ENCODE measurements at places on chromosomes 16 and 17. TPM values are rescaled to one million over a fixed set of nuclear protein-coding genes. Genes with fewer than 3 reads are reported as not detected.

Gene HOXB5
- total RNA-seq: not detected

DNA sequence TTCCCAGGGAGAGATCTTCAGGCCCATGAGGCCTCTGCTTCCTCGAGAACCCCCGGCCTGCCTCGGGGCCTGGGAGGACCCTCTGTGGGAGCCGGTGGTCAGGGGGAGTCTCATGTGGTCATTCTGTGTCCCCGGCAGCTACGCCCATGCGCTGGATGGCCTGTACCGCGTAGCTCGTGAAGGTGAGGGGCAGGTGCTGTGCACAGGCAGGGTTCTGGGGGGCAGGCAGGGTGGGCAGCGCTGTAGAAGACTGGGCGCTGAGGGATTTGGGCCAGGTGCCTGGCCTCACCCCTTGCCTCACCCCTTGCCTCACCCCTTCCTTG, 4.6 kb downstream of the SLC25A10 start:
- no peak for ATAC-seq

GRCh38 chr17:75774991-75775668, 9.5 kb upstream of the UNK start:
- ATAC-seq: no peak

Gene WFIKKN1
- 0.45 TPM for total RNA-seq

Gene PRKCB
- total RNA-seq: 87.7 TPM

Gene FOXJ1
- 0.15 TPM for total RNA-seq

DNA sequence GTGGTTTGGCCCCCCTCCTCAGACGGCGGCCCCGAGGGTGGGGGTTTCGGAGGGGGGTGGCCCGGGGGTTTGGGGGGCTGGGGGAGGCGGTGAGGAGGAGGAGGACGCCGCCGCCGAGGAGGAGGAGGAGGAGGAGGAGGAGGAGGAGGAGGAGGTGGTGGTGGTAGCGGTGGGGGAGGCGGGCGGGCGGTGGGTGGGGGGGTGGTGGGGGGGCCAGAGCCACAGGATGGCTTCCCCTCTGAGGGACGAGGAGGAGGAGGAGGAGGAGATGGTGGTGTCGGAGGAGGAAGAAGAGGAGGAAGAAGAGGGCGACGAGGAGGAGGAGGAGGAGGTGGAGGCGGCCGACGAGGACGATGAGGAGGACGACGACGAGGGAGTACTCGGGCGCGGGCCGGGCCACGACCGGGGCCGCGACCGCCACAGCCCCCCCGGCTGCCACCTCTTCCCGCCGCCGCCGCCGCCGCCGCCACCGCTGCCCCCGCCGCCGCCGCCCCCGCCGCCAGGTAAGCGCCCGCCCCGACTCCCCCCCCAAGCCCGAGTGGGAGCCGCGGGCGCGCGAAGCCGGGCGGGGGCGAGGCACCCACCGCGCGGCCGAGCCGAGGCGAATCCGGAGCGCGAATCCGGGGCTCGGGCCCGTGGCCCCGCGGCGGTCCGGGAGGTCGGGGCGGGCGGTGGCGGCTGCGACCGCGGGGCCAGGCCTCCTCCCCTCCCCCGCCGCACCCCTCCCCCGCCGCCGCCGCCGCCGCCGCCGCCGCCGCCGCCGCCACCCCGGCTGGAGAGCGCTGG, 3.8 kb upstream of the CHD3 start:
- ATAC-seq: no peak

- peak; percentile 21 for ATAC-seq
Observed at GRCh38 chr17:10807704-10808128, 3.8 kb upstream of the TMEM238L start.

DNA sequence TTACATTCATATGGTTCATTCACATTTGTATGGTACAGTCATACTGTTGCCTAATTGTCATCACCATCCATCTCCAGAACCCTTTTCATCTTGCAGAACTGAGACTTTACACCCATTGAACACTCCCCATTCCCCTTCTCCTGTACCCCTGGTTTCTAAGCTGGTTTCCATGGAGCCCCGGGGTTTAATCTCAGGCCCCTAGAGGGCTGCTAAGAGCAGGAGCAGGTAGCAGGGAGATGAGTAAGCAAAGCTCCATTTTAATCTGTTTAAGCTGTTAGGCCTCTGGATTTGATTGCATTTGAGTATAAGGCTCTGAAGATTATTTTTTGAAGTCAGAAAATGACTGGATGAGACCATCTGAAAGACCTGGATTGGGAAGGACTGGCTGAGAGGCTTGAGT, 68.5 kb upstream of the RPL38 start:
- no peak for ATAC-seq

DNA sequence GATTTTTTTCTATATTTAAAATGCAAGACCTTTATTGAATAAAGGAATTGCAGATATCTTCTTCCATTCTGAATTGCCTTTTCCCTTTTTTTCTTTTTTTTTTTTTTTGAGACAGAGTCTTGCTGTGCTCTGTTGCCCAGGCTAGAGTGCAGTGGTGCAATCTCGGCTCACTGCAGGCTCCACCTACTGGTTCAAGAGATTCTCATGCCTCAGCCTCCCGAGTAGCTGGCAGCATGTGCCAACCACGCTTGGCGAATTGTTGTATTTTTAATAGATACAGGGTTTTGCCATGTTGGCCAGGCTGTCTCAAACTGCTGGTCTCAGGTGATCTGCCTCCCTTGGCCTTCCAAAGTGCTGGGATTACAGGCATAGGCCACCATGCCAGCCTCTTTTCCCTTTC, 151.5 kb downstream of the CEP112 start:
- ATAC-seq: no peak

DNA sequence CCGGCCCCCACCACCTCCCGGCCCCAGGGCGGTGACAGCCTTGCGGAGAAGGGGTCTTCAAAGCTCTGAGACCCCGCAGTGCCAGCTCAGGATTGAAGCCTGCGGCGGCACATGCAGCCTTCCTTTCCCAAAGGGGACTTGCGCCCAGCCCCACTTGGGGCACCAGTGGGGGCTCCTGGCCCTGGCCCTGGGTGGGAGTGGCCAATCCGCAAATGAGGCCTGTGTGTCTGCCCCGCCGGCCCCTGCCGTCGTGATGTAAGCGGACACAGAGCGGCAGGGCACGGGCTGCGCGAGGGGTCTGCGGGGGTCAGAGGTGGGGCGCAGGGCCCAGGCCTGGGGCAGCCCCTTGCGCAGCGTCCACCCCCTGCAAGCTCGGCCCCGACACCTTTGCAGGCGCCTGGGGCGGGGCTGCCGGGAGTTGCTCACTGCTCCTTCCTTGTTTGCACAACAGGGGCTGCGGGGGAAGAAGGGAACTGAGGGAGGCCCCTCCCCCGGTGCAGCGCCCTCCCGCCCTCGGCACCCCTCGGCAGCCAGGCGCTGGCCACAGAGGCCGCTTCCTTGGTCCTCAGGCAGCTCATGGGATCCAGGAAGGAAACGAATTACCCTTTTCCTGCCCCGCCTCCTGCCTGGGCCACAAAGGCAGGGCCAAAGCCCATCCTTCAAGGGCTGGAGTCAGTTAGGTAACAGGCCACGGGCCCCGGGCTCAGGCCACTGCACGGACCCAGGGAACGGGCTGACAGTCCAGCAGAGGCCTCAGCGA, 2.9 kb downstream of the SLC16A3 start:
- ATAC-seq: no peak

Gene SKAP1
- 71.4 TPM for total RNA-seq

DNA sequence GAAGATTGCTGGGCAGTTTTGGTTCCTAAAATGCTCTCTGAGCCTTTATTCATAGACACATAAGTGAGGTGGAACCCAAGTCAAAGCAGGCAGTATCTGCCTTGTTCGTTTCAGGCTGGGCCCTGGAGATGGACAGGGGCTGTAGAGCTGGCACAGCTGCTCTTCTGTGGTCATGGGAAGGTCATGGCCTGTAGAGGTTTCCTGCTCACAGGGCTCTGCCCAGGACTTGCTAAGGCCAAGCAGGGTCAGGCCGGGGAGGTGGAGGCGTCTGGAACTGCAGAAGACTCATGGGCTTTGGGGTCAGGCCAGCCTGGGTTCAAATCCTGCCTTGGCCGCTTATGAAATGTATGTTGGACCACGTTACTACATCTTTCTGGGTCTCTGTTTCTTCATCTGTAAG, 50.2 kb downstream of the IRX5 start:
- no peak for ATAC-seq

Gene HBA2
- total RNA-seq: not detected

DNA sequence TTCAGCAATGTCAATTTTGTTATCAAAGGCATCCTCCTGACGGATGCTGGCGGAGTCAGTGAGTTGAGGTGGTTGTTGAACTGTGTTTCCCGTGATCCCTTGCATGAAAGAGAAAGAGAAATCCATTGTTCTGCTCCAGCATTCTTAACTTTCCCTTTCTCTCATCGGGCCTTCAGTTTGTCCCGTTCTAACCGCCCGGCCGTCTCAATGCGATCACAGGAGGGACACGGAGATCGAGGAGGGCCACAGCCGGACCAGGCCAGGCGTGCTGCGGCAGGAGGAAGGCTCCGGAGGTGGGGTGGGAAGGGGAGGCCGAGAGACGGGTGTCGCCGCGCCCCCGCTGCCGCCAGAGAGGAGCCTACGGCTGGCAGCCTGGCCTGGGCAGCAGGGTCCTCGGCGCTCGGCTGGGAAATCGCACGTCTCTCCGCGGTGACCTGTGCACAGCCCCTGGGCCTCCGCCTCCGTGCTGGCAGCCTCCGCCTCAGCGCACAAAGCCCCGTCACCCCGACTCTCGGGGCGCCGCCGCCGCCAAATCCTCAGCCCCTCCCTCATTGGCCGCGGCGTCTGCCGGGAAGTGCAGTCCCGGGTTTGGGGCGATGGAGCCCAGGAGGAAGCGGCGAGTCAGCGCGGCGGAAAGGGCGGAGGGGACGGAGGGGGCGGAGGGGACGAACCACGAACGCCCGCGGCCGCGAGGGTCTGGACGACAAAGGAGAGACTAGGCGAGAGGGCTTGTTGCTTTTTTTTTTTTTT, 38.1 kb downstream of the SOST start:
- peak; percentile 89 for ATAC-seq

GRCh38 chr17:10992106-10992880, 154.4 kb upstream of the PIRT start:
- no peak for ATAC-seq

GRCh38 chr17:44913676-44914075, 1.6 kb downstream of the GFAP start:
- no peak for ATAC-seq

DNA sequence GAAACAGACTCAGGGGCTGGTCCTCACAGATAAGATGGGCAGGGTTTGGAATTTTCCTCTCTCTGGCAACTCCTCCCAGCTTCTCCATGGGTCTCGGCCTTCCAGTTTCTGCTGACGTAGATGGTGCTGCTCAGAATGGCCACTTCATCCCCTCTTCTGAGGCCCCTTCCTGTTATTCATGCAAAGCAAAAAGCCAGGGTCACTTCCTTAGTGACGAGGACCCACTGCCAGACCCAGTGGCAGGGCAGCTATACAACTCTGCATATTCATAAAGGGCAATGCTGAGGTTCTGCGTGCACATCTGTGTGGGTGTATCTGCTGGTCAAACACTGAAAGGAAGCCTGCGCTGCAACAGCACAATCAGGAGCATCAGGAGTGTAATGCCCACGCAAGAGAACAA, 108.8 kb downstream of the WSCD1 start:
- ATAC-seq: no peak

- ATAC-seq: peak; percentile 94
Observed at GRCh38 chr17:4043862-4044261, 79.6 kb upstream of the ATP2A3 start.

- no peak for ATAC-seq
Observed at GRCh38 chr17:82390860-82391435, 19.4 kb downstream of the UTS2R start.

Gene TOM1L1
- total RNA-seq: 3.2 TPM

Gene CD300LB
- total RNA-seq: not detected

Gene CFAP97D1
- total RNA-seq: not detected

- no peak for ATAC-seq
Observed at GRCh38 chr17:2235265-2235664, 68.3 kb downstream of the SMG6 start.

DNA sequence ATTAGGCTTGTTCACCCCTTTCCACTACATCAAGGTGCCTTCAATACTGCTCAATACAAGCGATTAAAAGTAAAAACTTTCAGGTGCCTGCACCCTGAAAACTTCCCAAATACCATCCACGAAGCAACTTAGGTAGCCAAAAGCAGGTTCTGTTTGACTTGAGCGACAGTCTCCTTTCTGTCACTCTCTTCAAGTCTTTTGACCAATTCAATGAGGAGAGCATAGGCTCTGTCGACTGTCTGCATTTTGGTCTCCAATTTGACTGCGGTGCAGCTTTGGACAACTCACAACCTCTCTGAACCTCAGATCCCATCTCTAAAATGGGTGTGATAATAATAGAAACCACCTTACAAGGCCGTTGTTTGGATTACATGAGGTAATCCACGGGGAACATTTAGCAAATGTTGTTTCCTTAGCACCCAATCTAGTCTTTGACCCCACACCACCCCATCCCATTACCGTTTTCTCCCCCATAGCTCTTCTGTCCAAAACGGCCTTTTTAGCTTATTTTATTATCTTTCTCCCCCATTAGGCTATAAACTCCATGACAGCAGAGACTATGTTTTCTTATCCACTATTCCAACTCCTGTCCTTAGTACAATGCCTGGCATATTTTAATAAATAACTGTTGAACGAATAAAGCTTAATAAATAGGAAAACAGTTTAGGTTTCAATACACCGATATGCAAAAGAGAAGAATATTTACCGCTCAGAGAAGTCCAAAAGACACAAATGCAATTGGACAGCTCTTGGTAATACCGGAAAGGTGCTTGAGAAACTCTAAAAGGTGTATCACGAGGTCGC, 999 bp downstream of the MARF1 start:
- ATAC-seq: no peak

DNA sequence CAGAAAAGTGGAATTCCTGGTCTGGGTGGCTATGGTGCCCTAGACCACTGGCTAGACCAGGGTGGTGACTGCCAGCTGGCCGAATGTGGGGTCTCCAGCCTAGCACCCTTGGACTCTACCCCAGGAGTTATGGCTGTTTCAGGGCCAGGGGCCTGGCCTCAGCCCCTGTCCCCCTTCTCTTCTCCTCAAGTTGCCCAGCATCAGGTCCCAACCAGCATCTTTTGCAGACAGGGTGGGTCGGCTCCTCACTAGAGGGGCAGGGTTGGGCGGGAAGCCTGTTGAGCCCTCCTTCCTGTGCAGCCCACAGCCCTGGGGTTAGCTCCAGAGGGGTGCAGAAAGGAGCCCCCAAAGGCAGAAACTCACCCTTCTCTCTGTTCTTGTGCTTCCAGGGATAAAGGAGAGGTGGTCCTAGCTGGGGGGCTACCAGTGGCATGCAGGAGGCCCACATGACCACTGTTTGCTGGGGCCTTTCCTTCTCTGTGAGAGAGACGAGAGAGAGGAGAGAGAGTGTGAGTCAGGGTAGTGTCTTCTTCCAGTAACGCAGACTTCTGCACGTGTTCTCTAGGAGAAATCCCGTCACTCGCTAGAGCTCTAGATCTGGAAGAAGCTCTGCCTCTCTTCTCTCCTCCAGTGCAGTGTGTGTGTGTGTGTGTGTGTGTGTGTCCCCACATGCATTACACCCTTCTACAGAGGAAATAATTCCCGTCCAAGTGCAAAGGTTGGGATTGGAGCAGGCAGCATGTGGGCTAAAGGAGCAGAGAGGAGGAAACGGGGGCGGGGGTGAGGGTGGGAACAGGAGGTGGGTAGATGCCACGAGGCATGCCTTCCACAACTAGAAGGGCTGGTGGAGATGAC, 209.4 kb downstream of the SEC14L1 start:
- ATAC-seq: no peak

GRCh38 chr17:83101805-83102480, 22.5 kb downstream of the METRNL start:
- no peak for ATAC-seq
